ENCODE measurements at places on chromosomes 3 and 15.

GRCh38 chr3:119223511-119223910, 17.2 kb downstream of the B4GALT4 start:
- no peak for DNase-seq

- DNase-seq, result no peak
Measured at GRCh38 chr3:161531930-161532329, 35.3 kb downstream of the OTOL1 start.

DNA sequence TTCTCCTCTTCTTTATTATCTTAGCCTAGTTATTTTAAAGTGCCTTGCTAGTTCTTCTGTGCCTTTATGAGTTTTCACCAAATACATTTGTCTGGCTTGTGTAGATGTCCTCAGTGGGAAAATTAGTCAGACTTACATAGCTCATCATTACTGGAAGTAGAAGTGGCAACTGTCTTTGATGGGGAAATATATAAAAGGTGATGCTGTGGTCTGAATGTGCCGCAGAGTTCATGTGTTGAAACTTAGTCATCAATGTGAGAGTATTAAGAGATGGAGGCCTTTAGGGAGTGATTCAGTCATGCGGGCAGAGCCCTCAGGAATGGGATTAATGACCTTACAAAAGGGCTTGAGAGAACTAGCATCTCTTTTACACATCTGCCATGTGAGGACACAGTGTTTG, 6.4 kb upstream of the ERICH6 start:
- DNase-seq, result no peak

DNA sequence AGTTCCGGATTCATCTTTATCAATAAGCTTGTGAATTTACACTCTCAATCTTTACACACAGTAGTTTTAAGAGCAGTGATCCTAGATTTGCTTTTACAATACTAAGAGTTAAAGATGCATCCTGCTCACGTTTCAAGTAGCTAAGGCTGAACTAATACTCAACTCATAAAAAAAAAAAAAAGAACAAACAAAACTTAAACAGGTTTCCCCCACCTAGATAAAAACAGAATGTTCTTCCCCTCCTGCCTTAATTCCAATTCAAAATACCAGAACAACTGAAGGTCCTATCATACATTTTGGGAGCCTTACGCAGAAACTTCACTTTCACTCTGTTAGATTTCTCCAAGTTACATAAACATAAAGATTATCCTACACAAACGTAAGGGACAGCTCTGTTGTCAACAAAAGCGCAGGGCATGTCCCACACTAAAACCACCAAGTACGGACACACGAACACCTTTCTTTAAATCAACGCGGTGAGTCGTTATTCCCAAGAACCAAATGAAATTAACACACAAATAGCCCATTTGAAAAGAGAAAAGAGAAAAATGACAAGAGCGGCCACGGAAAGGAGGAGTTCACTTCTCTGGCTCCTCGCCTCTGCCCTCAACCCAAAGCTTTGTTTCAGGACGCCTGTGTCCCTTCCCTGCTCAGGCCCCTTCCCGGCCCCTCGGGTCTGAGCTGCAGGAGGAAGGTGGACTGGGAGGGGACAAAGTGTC, 941 bp downstream of the CBLB start:
- no peak for DNase-seq

DNA sequence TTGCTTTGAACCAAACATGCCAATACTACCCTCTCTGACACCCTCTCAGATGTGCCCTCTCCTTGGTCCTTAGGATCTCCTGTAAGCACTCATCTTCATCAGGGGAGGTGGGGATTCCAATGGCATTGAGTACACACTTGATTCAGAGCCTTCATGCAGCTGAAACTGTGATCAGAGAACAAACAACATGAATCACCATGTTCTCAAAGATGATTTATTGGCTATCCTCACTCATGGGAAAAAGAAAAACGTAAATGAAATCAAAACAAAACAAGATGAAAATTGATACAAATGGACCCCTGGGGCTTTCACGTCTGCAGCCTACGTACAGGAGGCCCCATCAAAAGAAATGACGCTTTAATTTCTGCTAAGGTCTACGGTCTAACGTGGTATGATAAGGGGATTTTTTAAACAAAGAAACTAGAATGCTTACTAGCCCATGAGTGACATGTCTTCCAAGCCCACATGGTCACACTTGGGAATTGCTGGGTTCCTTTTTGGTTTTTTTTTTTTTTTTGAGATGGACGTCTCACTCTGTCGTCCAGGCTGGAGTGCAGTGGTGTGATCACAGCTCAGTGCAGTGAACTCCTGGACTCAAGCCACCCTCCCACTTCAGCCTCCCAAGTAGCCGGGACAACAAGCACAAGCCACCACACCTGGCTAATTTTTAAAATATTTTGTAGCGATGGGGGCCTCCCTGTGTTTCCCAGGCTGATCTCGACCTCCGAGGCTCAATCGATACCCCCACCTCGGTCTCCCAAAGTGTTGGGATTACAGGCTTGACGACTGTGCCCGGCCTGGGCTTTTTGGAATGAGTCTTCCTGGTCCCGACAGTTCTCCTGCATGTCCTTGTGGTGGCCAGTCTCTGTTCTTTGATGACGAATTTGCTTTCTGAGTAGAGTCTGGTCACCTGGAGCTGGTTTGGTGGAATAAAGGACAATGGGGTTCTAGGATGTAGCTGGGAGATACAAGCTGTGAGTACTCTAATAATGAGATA, 202.6 kb downstream of the XXYLT1 start:
- no peak for DNase-seq

GRCh38 chr3:81734742-81735141, 26.7 kb downstream of the GBE1 start:
- no peak for DNase-seq

GRCh38 chr3:177150218-177150916, 46.9 kb downstream of the TBL1XR1 start:
- DNase-seq, result no peak

GRCh38 chr15:40240619-40241221, 1.9 kb downstream of the PAK6 start:
- no peak for DNase-seq

DNA sequence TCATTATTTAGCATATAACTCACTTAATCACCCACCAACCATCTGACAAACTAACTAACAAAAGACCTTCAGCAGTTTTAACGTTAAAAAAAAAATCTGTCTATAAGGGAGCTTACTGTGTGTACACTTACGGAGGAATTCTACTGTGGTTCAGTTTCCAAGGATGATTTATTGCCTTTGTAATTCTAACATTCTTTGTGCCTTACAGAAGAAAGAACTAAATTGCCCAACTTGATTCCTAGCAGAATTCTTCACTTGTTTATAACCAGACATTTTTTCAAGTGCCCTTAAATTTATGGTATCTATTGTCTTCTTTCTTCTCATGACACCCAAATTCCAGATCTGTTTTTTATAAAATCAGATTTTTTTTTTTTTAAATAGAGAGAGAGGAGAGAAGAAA, 119.7 kb upstream of the IGSF10 start:
- no peak for DNase-seq

GRCh38 chr3:72087420-72087819, 302.5 kb upstream of the PROK2 start:
- no peak for DNase-seq

GRCh38 chr3:134897391-134898141, 102.5 kb downstream of the EPHB1 start:
- no peak for DNase-seq

DNA sequence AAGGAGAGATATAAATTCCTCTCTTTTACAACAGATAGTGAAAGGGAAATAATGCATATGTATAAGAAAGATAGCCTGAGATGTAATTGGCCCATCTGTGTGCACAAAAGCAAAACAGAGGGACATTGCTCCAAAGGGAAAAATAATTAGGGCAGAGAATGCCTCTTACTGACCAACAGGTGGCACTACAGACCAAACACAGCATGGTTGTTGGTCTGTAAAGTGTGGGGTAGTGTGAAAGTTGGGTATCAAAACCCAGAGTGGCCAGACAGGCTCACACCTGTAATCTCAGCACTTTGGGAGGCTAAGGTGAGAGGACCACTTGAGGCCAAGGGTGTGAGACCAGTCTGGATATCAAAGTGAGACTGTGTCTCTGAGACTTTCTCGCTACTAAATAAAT, 4.5 kb upstream of the TLNRD1 start:
- DNase-seq, result no peak

GRCh38 chr3:197404030-197404429, 105.6 kb upstream of the DLG1 start:
- DNase-seq, result no peak

DNA sequence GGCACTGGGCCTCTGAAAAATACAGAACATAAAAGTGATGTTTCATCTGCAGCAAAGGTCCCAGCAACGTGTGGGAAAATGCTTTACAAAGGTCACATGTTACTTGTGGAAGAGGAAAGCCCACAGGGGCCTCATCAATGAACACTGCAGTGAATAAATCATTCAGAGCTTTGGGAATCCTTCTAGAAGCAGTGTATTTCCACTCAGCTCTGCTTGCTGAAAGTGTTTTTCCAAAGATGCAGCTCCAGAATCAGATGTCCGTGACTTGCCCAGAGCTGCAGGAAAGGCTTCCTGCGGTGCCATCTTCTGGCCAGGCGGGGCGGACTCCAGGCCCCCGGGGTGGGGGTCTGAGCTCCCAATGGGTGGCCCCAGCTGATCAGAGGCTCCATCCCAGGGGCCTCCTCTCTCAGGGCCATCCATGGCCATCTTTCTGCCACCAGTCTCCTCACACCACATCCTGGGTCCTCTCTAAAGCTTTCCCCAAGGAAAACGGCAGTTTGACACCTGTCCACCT, 81.5 kb downstream of the C3orf70 start:
- no peak for DNase-seq
